ENCODE measurements at places on chromosomes 5 and 9. TPM values are rescaled to one million over a fixed set of nuclear protein-coding genes. Genes with fewer than 3 reads are reported as not detected.
A peak's percentile ranks its signal among the peaks of the same experiment; 100 is the strongest.

DNA sequence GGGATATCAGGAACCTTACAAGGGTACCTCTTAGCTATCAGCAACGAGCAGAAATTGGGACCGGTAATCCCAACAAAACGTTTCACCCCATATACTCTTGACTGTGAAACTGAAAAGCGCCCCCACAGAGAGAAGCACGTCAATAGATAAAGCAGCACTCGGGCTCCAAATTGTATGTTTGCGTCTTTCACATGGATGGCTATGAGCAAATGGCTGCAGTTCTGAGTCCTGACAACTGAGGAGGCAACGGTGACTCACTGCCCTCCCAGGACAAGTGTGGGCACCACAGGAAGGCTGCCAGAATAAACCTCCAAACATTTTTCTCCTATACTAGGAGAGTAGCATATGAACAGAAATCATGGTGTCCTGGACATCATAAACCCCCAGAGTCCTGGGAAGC is 36.6 kb downstream of the SEMA4D start:
- DNase-seq, result no peak

HSPB3 gene
- total RNA-seq, result not detected

- no peak for DNase-seq
These were observed 502.8 kb downstream of the NTRK2 start for GRCh38 chr9:85172001-85172978.

DNA sequence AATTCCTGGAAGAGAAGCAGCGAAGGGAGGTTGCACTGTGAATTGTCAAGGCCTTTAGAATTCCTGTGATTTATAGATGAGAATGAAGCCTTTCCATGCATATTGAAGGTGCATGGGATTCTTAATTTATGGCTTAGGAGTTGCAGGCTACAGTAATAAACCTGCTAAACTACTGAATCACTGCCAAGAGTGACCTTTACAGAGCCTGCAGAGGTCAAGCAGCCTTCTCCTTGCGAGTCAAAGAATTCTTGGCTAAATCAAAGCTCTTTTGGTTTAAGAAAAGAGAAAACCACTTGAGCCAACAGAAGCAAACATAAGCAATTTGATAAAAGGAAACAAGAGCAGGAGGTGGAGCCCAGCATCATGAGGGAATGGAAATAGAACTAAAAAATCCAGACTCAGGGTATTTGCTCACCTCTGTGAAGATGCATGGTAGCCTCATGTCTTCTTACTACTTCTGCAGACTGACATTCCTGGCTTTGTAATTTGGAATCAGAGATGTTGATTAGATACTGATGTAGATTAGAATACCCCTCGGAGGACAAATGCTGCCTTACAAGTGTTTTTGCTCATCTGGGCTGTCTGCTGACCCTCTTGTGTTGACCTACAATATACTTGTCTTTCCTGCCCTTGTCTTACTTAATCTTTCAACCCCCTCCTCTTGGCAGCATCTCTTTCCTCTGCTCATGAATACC is 90.3 kb upstream of the IFNK start:
- DNase-seq, result no peak

- DNase-seq, result no peak
These were observed 69.2 kb downstream of the FAM114A2 start for GRCh38 chr5:153969563-153969895.

DNA sequence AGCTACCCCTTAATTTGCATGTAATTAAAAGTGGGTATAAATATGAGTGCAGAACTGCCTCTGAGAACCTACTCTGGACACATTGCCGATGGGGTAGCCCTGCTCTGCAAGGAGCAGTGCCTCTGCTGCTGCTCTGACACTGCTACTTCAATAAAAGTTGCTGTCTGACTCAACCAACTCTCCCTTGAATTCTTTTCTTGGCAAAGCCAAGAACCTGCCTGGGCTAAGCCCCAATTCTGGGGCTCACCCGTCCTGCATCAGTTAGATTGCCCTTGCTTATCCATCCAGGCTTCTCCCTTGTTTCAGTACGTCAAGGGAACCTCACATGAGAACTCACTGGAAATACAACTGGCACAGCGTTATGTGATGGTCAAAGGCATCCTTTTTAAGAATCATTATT is 44.1 kb downstream of the FBXL7 start:
- DNase-seq, result no peak

DNA sequence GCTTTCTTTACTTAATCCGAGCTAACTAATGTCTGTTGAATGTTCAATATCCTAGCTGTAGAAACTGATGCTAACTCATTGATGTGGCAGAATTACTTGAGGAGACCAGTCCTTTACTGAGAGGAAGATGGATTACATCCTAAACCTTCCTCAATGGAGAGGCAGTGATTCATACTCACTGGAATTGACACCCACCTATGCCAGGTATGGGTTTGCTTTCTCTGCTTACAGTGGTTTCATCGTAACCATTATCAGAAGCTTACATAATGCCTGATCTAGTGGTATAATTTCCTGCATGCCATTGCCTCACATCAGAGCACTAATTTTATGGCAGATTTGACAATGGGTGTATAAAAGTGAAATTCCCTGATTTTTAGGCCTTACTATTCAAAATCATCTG is 384.7 kb downstream of the ANXA1 start:
- DNase-seq, result no peak

DNA sequence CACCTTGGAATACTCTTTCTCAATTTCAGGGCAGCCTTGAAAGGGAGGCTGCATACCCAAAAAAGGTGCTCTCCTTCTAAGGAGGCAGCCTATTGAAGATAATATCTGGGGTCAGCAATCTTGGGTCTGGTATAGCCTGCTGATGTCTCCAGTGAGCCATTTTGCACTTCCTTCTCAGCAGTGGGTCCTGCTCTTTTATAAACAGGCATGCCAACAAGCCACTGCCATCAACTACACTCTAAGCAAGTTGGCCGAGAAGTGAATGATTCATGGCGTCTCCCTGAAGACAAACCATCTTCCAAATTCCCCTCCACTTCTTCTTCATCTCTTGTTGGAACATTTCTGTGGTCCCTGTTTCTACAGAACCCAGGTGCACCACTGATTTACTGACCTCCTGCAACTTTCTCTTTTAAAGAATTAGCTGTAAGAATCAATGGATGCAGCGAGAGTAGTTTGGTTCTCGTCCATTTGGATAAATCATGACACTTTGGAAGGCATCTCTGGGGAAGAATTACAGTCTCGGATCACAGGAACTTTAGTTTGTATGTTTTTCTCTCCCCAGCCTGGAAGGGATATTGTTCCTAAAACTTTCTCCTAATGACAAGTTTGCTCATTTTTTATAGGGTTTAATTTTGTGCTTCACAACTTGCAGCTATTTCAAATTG is 108.3 kb downstream of the INSYN2B start:
- no peak for DNase-seq

GRCh38 chr9:77176686-77177142 is 620 bp upstream of the VPS13A start:
- DNase-seq, result no peak

DNA sequence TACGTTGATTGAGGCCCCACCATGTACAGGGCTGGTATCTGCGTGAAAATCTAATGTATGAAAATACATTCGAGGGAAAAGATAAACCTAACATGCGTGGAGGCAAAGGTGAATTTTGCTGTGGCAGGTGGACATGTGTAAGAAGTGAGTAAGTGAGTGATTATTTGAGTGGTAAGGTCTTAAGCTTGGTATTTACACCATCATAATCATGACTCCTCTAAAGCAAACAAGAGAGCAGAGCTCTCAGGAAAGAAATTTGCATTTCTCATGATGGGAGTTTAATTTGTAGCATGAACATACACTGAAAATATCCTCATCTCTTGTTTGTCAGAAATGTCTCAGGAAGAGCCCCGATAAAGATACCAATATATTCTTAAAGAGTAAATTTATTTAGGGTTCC is 260.6 kb downstream of the PSAT1 start:
- DNase-seq, result no peak

FBP2 gene
- not detected for total RNA-seq

SHISAL2B gene
- not detected for total RNA-seq

DNA sequence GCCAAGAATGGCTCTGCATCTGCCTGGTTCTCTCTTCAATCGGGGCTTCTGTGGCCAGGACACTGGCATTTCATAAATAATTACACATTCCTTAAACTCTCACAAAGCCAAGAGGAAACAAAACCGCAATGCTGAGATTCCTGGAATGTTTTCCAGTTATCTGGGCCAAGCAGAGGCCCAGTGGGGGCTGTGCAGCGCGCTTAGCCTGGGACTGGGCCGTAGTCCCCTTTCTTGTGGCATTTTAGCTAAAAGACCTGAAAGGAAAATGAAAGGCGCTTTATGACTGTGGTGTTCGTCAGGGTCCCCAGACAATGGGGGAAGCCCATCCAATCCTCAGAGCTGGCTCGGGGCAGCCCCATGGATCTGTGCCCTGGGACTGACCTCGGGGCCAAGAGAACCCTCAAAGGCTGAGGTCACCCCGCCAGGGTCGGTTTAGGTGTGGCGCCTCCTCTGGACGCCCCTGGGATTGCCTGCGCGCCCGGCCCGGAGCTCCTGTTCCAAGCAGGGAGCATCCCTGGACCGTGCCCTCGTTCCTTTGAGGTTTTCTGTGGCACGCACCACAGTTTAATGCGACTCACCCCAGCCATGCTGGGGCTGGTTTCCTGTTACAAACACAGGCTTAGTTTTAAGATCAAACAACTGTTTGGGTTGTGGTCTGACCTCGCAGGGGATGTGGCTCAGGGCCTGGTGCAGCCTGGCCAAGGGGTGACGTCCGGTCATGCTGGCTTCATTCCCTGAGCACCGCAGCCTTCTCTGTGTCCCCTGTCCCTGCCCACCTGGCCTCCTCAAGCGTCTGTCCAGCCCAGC is 51.5 kb upstream of the NKD2 start:
- DNase-seq, result peak; percentile 77

CMYA5 gene
- total RNA-seq, result 0.20 TPM

- DNase-seq, result no peak
These were observed 3.1 kb upstream of the NDUFS4 start for GRCh38 chr5:53557386-53557785.

CCL27 gene
- total RNA-seq, result not detected

IFNA13 gene
- total RNA-seq, result not detected

- DNase-seq, result no peak
These were observed 473.0 kb downstream of the ZSWIM6 start for GRCh38 chr5:61805101-61805500.

GRCh38 chr5:77952636-77953212 is 176.6 kb upstream of the TBCA start:
- no peak for DNase-seq

- peak; percentile 30 for DNase-seq
These were observed 1.6 kb downstream of the FBXW11 start for GRCh38 chr5:172004824-172005237.

DNA sequence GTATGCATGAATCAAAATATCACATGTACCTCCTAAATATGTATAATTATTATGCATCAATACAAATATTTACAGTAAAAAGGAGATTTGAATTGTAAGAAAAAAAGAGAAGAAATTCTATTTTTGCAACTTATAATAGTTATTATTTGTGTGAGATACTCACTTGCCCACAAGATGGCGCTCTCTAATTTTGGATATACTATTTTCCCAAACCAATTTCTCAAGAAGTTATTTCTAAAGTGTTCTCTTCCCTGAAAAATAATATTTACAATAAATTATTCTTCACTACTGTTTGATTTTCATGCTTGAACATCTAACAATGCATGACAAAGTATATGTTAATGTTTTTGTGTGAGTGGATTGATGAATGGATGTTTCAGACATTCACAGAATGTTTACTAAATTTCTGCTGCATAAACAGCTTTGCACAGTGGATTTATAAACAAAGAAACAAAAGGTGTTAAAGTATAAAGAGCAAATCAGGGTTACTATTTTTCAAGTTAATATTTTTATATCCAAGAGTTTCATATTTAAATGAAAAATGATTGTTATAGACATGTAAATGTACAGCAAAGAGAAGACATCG is 503.4 kb downstream of the PDE4D start:
- DNase-seq, result peak; percentile 26

DYNC2I2 gene
- total RNA-seq, result 60.6 TPM

DNA sequence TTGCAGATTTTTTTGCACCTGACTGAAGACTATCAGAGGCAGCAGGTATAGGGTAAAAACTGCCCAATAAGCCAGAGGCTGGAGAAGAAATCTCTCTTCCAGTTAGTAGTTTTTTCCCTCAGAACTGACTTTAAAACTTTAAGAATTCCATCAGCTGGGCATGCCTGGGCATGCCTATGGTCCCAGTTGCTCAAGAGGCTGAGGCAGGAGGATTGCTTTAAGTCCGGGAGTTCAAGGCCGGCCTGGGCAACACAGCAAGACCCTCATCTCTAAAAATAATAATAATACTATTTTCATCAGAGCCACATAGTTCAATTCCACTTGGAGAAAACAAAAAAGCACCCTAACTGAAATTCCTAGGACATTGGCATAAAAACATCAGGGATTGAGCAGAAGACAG is 30.3 kb downstream of the SUSD1 start:
- DNase-seq, result no peak

Data from activated CD4-positive, alpha-beta T cell treated with anti-CD3 and anti-CD28 coated beads, Interleukin-2, amount 10 ng/mL, durations not matched to agents 7 days and 5 days (primary cell).